Posterior cingulate gyrus (tissue), 11 donors: ENCODE measurements at places on chromosomes 7 and 10.

DNA sequence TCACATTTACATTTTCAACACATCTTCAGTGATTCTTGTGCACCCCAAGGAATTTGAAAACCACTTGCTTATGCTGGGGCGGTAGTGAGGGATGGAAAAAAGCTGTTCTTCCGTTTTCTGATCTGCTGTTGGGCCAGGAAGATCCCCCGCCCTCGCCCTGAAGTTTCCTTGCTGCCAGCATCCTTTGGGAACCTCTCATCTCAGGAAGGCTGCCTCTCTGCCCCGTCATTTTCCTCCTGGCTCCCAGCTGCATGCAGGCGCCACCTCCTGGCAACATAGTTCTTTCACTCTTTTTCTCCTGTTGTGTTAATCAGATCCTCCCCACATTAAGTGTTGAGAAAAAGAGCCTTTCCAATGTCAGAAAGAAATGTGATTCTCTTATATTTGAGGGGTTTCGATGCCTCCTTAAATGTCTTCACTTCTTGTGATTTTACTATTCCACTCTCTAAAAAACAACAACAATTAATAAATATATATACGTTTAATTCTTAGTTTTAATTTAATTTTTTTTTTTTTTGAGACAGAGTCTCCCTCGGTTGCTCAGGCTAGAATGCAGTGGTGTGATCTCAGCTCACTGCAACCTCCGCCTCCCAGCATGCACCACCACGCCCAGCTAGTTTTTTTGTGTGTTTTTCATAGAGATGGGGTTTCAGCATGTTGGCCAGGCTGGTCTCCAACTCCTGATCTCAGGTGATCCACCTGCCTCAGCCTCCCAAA lies 122.9 kb downstream of the RALA start:
- DNase-seq = peak; percentile 78

DNA sequence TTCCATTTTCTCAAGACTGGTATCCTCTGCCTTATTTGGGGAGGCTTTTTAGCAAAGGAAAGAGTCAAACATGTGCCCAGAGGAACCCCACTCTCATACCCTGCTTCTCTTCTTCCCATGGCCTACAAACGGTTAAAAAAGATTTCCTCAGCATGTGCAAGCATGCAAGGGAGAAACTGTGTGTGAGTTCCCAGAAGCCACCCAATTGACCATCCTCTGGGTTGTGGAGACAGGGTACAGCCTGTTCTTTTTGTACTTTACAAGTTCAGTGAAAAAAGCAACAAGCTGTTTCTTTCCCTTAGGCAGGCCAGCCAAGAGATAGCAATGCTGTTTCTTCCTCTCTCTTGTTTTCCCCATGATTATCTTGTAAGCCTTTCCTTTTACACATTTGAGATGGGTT lies 68.8 kb upstream of the MTPN start:
- no peak for DNase-seq

DNA sequence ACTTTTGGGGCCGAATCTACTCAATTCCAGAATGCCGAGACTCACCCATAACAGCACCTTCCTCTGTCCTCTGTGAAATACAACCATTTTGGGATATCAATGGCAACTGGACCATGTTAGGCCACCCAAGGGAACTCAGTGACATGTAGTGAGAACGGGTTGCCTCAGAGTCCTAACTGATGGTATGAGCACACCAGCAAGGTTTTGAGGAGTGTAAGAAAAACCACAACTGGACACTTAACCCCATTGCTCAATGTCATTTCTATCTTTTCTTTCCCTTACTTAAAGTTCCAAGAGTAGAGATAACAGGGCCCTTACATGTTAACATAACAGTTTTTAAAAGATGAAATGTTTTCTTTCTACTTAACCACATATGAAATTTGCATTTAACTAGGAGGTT lies 67.1 kb downstream of the TNS3 start:
- no peak for DNase-seq

- peak; percentile 91 for DNase-seq
Measured at GRCh38 chr7:148385009-148385682, 205.4 kb upstream of the C7orf33 start.

- no peak for DNase-seq
Measured at GRCh38 chr7:52826515-52827265, 208.7 kb upstream of the POM121L12 start.

DNA sequence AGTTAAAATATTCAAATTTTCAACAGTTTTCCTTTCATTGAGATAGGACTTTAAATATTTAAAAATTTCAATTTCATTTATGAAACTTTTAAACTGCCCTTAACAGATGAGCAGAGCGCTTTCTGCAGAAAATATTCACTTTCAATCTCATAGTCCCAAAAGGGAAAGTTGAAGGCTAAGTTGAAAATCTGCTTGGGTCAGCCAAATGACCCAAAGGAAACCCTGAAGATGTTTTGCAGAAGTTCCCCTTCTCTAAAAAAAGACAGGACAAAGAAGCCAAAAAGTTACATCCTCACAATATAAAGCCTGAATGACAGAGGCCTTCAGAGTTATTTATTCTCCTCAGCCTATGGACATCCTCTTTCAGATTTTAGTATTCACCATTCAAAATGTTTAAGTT lies 17.6 kb upstream of the SCIN start:
- no peak for DNase-seq

GRCh38 chr7:26624839-26625238 lies 239.6 kb downstream of the SKAP2 start:
- DNase-seq = no peak

DNA sequence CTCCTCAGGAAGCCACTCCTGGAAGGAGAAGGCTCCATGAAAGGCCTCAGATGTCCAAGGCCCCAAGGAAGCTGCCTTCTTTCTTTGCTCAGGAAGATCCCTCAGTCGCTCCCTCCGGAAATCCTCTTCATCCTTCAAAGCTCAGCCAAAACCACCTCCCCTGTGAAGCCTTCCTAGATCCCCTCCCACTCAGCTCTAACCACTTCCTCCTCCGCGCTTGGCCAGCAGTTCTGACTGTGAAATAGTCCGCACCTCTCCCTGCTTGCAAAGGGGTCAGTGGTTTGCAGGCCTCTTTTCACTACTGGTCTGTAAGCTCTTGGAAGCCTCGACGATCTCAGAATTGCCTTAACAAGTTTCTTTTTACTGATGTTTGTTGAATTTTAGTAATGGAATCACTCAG lies 23.9 kb downstream of the PYROXD2 start:
- DNase-seq = no peak

DNA sequence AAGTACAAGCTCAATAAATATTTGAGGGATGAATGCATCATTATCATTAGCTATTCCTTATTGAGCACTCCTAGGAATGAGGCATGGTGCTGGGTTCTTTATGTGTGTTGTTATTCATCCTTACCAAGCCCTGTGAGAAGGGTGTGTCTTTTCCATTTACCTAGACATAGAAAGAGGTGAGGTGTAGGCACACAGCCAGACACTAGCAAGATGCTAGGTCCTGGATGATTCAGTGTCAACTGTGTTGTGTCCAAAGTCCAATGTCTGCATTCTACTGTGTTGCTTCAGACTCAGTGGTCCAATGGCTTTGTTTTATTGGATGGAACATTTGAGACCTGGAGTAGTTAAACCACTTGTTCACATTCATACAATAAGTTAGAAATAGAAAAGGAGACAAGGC lies 605.5 kb downstream of the LRMDA start:
- DNase-seq = no peak

DNA sequence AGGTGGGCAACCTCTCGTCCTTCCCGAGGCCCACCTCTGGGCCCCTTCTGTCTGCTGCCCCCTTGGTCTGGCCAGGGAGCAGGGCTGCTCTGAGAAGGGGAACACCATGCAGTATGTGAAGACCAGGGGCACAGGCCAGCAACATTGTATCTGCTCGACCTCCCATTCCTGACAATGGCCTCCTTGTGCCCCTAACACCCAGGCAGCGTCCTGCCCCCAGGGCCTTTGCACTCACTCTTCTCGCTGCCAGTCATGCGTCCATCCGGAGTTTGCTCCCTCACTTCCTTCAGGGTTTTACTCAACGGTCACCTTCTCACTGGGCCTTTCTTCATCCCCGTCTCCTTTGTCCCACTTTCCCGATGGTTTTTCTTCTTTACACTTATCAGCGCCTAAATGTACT lies 232.9 kb upstream of the GRB10 start:
- DNase-seq = no peak

- DNase-seq = no peak
Measured at GRCh38 chr10:124972637-124973036, 30.7 kb downstream of the ZRANB1 start.

GRCh38 chr7:116724560-116725231 lies 52.7 kb downstream of the MET start:
- no peak for DNase-seq

- DNase-seq = no peak
Measured at GRCh38 chr7:138359870-138360559, 100.0 kb upstream of the TRIM24 start.

- no peak for DNase-seq
Measured at GRCh38 chr10:86504510-86504909, 17.1 kb downstream of the WAPL start.

DNA sequence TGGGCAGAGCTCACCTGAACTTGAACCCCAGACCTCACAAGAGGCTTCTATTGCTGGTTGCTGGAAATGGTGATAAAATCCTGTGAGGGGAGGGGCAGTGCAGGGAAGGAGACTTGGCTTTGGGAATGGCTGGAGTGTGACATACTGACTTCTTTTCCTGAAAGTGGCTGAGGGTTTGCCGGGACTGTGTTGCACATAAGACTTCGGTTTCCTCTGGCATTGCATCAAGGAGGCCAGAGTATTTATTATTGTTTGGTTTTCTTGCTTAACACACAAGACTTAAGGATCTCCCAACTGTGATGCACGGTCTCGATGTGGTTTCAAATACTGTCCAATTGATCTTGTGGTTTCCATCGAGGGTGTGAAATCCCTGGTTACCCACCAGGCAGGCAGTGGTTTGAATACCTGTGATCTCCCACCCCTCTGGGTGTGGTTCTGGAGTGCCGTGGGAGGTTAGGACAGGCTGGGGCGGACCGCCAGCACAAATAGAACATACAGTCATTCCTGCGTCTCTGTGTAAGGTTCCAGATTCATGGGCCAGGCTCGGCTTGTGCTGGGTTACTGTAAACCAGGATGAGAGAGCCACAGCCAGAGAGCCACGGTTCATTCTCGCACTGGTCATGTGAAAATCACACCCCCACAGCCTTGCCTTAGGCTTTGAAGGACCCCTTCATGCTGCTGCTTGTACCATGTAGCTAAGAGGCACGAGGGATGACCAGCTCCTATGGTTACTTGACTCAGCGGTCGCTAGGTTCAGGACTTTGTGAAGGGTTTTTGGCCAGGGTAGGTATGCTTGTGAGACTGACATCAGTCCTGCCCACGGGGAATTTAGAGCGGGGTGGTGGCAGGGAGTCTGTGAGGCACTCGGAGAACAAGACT lies 39.2 kb downstream of the WBP1L start:
- DNase-seq = no peak

- no peak for DNase-seq
Measured at GRCh38 chr7:14424675-14425074, 435.2 kb upstream of the ETV1 start.

- DNase-seq = no peak
Measured at GRCh38 chr7:155202106-155202871, 95.4 kb upstream of the INSIG1 start.

GRCh38 chr10:74365109-74365508 lies 214.1 kb downstream of the ADK start:
- DNase-seq = no peak
